8988T (cell line): ENCODE measurements at places on chromosomes 5 and 9.

- DNase-seq, result no peak
Observed at GRCh38 chr5:74390822-74391221, 249.7 kb downstream of the ENC1 start.

- DNase-seq, result no peak
Observed at GRCh38 chr9:34089311-34089710, 37.2 kb downstream of the DCAF12 start.

DNA sequence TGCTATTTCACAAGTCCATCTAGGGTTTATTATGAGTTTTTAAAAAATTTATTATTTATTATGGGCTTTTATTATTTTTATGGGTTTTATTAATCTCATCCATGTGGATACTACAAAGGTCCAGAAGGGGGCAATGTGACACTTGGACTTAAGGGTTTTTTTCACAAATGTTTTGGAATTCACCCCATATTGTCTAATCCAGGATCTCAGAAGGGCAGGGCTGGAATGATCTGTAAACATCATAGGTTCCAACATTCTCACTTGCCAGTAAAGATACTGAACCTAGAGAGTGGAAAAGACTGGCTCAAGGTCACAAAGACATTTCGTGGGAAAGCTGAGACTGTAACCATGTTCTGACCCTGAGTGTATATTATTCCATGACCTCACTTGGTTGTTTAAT lies 35.6 kb downstream of the NIM1K start:
- DNase-seq, result peak; percentile 49

DNA sequence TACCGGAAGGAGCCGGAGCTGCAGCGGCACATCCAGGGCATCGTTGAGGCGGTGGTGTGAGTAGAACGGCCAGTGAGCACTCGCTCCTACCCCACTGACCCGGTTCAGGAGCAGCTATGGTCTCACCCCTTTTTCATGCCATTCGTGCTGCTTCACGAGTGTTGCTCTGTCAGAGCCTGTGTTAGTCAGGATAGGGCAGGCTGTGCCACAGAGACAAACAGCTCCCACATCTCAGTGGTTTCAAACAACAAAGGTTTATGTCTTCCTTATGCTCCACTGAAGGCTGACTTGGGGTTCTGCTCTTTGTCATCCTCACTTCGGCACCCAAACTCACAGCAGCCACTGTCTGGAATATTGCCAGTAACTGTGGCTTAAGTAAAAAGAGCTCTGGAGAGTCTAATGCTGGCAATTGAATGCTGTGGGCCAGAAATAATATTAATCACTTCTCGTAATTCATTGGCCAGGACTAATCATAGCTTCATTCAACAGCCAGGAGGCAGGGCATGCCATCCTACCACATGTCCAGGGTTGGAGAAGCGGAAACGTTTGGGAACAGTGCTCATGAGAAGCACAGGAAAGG lies 28.4 kb downstream of the ARHGEF37 start:
- DNase-seq, result no peak

- no peak for DNase-seq
Observed at GRCh38 chr5:149437391-149438040, 58.4 kb upstream of the IL17B start.

DNA sequence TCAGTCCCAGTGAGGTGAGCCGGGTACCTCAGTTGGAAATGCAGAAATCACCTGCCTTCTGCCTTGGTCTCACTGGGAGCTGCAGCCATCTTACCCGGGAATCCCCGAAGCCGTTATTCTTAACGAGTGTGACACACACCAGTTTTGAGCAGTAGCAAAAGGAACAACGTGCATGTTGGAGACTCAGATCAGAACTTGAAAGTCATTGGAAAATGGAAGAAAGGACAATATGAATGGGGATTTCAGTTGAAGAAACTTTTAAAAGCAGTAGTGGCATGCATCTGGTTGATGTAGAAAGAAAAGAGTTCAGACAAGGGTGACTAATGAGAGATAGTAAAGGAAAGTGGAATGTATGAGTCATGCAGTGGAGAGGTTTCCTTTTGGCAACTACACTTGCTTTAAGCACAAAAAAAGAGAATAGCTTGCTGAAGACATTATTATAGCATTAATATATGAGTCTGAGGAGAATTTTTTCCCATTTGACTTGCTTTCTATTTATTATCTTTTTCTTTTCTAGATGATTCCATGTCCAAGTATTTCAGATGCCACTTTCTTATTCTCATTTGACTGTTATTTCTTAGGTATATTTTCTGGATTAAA lies 44.4 kb upstream of the ANKDD1B start:
- DNase-seq, result peak; percentile 23

GRCh38 chr5:131426011-131426410 lies 162.2 kb downstream of the CDC42SE2 start:
- no peak for DNase-seq

DNA sequence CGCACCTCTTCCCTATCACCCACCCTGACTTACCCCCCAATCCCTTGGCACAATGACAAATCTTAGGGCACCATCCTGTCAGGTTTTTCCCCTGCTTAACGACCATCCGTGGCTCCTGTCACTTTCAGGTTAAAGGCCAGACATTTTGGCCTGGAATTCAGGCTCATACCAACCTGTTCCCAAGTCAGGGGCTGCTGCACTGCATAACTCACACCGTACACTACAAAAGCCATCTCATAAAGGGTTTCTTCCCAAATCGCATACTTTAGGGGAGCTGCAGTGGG lies 7.5 kb upstream of the AKNA start:
- no peak for DNase-seq

GRCh38 chr5:75648712-75649111 lies 37.5 kb downstream of the ANKDD1B start:
- DNase-seq, result no peak

GRCh38 chr5:112863549-112863948 lies 2.5 kb downstream of the SRP19 start:
- no peak for DNase-seq

GRCh38 chr5:73471654-73472053 lies 23.1 kb upstream of the FOXD1 start:
- DNase-seq, result no peak

- DNase-seq, result no peak
Observed at GRCh38 chr5:125484742-125485641, 738.6 kb upstream of the ZNF608 start.

DNA sequence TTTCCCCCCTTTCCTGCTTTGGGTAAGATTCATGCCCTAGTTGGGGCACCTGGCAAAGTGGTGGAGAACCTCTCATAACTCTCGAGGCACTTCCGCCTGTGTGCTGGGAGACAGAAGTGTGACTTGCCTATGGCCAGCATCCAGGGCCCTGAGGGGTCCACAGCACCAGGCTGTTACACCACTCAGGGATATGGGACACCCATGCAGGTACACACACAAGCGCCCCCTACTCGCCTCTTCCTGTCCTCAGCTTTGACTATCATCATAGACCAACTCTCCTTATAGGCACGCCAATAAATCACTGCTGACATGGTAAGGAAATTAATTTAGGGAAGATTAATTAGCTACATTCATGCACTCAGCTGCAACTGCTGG lies 45.4 kb downstream of the SHB start:
- no peak for DNase-seq

- no peak for DNase-seq
Observed at GRCh38 chr5:160020266-160020770, 11.4 kb downstream of the TTC1 start.

GRCh38 chr9:134982311-134982710 lies 64.6 kb upstream of the FCN1 start:
- DNase-seq, result no peak

- DNase-seq, result peak; percentile 69
Observed at GRCh38 chr9:35844628-35845270, 15.7 kb downstream of the TMEM8B start.

DNA sequence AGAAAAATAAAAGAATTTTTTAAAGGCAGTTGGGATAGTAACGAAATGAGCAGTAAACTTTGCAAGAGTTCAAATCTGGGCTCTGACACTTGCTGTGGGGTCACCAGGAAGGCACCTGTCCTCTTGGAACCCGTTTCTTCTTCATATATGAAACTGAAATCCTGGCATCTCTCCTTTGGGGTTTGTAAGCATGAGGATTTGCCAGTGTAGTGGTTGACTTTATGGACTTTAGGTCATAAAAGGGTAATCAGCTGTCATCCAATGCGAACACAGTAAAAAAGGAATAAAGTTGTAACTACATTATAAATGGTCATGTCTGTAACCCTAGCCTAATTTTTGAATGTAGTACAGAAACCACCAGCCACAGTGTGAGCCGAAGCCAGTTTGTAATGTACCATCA lies 1.3 kb downstream of the RAB14 start:
- DNase-seq, result no peak

GRCh38 chr9:89523948-89524347 lies 26.0 kb upstream of the SEMA4D start:
- no peak for DNase-seq

GRCh38 chr5:42689391-42689790 lies 67.2 kb upstream of the CCDC152 start:
- DNase-seq, result no peak

DNA sequence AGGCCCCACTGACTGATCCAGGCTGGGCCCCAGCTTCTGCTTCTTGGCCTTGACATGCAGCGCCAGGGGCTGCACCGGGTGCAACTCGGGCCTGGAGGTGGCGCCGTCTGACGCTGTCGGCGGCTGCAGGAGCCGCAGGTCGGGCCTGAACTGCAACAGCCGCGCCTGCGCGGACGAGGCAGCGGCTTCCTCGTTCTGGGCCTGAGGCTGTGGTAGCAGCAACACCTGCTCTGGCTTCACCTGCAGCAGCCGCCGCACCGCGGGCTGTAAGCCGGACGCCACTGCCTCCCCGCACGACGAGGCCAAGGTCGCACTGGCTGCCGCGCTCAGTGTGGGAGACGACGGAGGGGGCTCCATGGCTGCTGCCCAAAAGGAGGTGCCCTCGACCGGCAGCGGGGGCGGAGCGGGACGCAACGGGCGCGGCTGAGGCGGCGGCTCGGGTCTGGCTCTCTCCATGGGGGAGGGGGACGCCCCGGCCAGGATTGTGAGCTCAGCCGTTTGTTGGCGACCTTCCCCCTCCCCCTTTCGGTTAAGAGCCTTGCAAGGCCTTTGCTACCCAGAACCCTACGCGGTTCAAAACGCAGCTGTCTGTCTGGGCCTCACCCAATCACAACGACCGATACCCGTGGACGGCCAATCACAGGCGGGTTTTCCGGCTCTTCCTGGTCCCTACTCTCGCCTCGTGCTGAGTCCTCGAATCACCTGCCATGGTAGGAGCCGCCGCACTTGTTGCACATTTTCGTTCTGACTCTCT lies 438 bp downstream of the SOX30 start:
- no peak for DNase-seq

- no peak for DNase-seq
Observed at GRCh38 chr9:70007831-70008230, 35.8 kb upstream of the MAMDC2 start.

GRCh38 chr9:109640580-109641371 lies 139.2 kb upstream of the PALM2AKAP2 start:
- no peak for DNase-seq

- DNase-seq, result no peak
Observed at GRCh38 chr5:169272731-169273427, 28.1 kb downstream of the SLIT3 start.

- DNase-seq, result no peak
Observed at GRCh38 chr5:153552886-153553285, 62.4 kb downstream of the GRIA1 start.

DNA sequence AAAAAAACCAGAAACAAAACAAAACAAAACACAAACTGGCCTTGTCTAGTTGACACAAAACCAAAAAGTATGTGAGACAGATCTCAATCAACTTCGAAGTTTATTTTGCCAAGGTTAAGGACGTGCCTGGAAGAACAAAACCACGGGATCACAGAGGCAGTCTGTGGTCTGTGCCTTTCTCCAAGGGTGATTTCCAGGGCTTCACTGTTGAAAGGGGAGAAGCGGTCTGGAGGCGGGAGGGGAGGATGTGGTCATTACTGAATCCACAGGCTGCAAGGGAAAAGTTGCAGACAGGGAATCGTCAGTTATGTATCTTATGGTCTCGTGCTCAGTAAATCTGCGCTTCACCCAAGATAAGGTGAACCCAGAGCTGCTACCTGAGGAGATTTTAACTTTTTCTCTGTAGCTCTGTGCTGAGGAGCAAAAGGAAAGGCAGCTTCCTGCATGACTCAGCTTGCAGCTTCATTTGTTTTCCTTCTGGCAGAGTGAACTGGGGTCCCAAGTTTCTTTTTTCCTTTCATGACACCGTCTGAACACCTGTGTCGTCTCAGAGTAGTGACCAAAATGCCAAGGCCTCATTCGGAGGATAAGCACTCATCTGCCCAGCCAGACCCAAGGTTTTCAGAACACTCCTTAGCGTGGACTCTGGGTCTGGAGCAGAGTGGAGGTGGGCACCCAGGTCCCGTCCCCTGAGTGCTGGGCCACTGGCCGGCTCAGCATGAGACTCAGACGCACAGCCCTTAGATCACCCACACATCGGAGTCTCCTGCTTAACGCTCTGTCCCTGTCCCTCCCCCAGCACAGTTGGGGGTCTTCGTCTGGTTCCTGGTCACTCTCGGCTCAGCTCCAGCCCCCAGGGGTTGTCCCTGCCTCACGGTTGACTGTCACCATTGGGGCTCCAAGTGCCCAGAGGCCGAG lies 25.9 kb downstream of the ROPN1L start:
- DNase-seq, result no peak

- DNase-seq, result peak; percentile 19
Observed at GRCh38 chr9:120477534-120478001, 102.4 kb downstream of the CDK5RAP2 start.

GRCh38 chr9:84258371-84258770 lies 82.2 kb downstream of the SLC28A3 start:
- DNase-seq, result no peak

DNA sequence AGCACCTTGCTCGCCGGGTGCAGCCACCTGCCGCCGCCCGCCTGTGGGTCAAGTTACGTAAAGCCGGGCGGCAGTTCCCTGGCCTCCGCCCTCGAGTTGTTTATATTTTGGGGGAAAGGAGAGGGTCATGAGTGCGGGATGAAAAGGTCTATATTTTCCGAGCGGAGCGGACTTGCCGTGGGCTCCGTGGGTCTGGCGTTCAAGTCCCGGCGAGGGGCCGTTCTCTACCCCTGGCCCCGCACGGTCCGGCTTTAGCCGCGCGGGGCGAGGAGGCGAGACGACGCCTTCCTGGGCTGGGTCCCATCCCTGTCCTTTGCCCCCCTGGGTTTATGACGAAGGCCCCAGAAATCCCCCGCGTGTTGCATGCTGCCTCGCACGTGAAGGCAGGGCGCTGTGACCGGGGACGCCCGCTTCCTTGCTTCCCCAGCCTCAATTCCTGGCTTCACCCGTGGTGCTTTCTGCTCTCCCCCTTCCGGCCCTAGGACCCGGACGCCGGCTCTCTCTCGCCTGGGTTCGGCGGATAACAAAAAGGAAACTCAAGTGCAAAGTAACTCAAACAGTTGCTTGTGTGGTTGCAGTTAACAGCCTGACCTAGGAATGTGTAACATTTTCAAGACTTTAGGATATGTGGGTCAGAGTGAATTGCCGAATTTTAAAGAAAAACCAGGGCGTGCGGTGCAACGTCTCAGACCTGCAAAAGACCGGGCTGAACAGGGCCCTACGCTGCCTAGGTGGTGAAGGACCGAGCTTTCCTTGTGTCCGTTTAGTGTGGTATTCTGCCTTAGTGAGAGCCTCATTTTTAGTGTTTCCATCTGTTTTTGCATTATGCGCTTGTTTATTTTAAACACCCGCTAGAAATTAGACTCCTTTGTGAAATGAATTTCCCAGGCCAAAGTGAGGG lies 810 bp downstream of the VPS13A start:
- no peak for DNase-seq
